ENCODE measurements at places on chromosomes 16 and 17. TPM values are rescaled to one million over a fixed set of nuclear protein-coding genes. Genes with fewer than 3 reads are reported as not detected.

GRCh38 chr17:62870030-62870541, 62.0 kb upstream of the MARCHF10 start:
- no peak for DNase-seq
- H3K36me3 ChIP-seq = no peaks in the 10 kb centered on the region
- no peaks in the 10 kb centered on the region for H3K4me1 ChIP-seq
- no peak overlapping the region for H3K27ac ChIP-seq

- H3K4me1 ChIP-seq = no peaks in the 10 kb centered on the region
- H3K36me3 ChIP-seq = no peaks in the 10 kb centered on the region
- no peak for DNase-seq
- no peak overlapping the region for H3K4me3 ChIP-seq
- no peaks in the 10 kb centered on the region for H3K27me3 ChIP-seq
Observed at GRCh38 chr17:34502426-34502825, 77.0 kb upstream of the TMEM132E start.

The GINS2 gene
- 0.81 TPM for total RNA-seq

The OR1A1 gene
- total RNA-seq = not detected

DNA sequence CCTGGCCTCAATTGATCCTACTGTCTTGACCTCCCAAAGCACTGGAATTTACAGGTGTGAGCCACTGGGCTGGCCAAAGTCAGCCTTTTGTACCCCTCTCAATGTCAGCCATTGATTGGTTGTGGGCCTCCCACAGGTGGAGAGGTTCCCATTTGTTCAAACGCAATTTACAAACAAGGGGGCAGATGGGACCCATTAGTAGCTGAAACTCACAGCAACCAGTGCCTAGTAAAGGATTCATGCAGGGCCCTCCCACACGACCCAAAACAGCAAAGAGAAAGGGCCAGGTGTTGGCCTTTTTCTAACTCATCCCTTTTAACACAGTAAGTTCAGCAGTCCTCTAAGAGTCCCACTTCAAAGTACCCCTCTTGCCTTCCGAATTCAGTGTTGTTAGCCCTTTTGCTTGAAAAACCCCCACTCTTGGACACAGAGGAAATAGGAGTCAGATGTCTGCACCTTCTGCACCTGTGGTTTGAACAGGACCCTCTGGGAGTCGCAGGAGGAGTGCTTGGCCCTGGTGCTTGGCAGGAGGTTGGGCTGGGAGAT, 89.2 kb downstream of the PITPNC1 start:
- H3K4me1 ChIP-seq = no peaks in the 10 kb centered on the region
- H3K27ac ChIP-seq = no peak overlapping the region
- H3K4me3 ChIP-seq = no peak overlapping the region

DNA sequence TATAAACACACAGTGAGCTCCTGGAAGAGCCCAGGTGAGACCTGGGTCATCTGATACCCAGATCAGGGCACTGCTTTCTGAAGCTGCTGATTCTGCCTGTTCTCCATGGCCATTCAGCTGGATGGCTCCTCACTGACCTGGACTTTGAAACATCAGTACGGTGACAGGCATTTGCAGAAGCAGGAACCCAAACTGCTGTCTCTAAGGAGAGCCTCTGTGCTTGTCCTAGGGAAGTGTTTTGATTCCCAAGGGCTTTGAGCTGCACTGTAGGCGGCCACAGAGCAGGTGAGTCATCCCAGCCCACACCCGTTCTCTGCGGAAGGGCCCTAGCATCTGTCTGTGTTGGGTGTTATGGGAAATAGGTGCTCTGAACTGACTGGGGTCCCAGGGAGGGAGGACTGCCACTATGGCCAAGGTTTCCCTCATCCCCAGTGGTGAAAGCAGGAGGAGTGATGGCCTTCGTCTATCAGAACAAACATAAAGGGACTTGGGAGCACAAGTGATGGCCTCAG, 60.7 kb upstream of the ADCY9 start:
- H3K27me3 ChIP-seq = no peaks in the 10 kb centered on the region
- no peaks in the 10 kb centered on the region for H3K4me1 ChIP-seq
- H3K36me3 ChIP-seq = no peaks in the 10 kb centered on the region
- DNase-seq = no peak
- no peak overlapping the region for H3K4me3 ChIP-seq

DNA sequence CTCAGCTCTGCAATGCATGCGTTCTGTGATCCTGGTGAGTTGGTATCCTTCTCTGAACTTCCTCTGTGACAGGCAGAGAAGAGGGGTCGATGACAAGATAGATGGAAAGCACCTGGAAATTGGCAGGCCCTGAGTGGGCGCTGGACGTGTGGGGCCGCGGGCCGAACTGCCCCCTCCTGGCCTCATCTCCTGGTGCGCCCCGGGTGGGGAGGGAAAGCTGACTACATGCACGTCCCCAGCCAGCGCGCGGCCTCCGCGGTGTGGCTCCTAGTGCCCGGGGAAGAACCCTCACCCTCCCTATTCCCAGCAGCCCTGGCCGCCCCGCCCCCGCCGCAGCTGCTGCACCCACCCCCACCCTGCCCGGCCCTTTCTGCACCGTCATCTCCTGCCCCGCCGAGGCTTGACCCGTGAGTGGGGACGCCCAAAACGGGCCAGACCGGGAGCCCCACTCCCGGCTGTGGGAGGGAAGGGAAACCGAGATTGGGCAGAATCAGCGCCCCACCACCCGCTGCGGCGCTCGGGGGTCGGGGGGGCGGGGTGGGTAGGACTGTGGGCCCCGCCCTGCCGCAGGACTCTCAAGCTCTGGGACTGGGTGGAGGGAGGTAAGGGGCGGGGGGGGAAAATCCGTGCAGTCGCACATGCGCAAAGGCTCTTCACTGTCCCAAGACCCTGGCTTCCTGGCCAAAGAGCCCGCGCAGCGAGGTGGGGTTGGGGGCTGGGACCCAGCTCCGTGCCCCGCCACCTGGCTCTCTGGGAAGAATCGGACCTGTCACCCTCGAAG, at the start of gene NOL3:
NOL3 (plus strand) TSS at position 371 of the 781 bp plus-strand sequence.
- no peaks in the 10 kb centered on the region for H3K36me3 ChIP-seq
- peaks cover 43% of the 10 kb centered on the region for H3K4me1 ChIP-seq
- peak within 1 kb of the TSS; percentile 76 for H3K27ac ChIP-seq
- DNase-seq = peak; percentile 89
- H3K4me3 ChIP-seq = peak within 1 kb of the TSS; percentile 32

GRCh38 chr17:4165301-4166010, 22.5 kb downstream of the CYB5D2 start:
- no peak overlapping the region for H3K4me3 ChIP-seq
- peaks cover 38% of the 10 kb centered on the region for H3K4me1 ChIP-seq
- H3K27me3 ChIP-seq = no peaks in the 10 kb centered on the region

The MYH10 gene
- total RNA-seq = 42.1 TPM

DNA sequence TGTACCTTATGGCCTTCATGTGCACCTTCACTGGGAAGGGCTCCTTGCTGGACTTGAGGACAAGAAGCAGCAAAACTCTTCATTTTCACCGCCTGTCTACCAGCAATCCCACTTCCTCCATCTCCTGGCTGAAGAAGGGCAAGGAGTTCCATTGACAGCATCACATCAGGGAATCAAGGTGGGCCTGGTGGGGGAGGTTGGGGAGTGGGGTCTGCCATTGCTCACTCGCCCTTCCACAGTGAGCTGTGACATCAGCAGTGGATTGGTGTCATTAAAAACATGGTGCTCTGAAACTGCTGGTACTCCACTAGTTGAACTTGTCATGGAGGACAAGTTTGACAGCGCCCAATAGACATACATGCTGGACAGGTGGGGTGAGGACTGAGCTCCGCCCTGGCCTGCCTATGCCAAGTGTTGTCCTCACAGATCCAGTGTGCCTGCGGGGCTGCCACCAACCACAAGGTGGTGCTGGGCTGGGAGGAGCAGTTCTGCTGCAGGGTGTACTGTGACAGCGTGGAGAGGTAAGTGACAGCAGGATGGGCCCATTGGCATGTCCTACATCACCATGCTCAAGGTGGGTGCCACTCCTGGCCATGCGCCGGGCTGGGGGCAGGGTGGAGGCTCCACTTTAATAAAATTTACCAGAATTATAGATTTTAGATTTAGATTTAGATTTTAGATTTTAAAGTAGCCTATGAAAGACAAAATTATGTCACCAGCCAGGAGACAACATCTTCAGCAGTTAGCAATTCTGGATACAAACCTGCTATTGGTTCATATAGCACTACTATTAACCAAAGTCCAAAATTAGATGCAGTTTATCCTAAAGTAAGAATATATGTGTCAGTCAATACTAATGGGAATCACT, 1729.1 kb downstream of the TP53TG3F start:
- H3K27ac ChIP-seq = no peak overlapping the region
- no peaks in the 10 kb centered on the region for H3K4me1 ChIP-seq
- no peaks in the 10 kb centered on the region for H3K36me3 ChIP-seq
- H3K4me3 ChIP-seq = no peak overlapping the region
